ENCODE measurements at places on chromosomes 6 and 20.
A peak's percentile ranks its signal among the peaks of the same experiment; 100 is the strongest.

DNA sequence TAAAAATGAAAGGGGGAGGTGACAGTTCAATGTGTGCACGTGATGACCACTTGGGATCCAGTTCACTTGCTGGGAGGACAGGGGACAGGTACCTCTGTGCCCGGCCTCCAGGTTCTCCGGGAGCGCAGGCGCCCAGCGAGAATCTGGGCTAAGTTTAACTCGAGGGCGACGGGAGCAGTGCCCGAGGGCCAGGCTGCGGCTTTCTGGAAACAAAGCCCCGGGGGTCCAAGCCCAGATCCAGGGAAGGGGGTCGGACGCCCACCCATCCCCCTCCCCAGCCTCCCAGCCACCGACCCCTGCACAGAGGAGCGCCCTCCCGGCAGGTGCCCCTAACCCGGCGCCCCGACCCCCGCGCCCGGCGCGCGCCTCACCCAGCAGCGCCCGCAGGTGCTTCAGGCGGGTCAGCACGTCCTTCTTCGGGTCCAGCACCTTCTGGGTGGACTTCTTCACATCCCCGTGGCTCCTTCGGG is 405 bp downstream of the RALGAPA2 start:
- peak; percentile 47 for DNase-seq

DNA sequence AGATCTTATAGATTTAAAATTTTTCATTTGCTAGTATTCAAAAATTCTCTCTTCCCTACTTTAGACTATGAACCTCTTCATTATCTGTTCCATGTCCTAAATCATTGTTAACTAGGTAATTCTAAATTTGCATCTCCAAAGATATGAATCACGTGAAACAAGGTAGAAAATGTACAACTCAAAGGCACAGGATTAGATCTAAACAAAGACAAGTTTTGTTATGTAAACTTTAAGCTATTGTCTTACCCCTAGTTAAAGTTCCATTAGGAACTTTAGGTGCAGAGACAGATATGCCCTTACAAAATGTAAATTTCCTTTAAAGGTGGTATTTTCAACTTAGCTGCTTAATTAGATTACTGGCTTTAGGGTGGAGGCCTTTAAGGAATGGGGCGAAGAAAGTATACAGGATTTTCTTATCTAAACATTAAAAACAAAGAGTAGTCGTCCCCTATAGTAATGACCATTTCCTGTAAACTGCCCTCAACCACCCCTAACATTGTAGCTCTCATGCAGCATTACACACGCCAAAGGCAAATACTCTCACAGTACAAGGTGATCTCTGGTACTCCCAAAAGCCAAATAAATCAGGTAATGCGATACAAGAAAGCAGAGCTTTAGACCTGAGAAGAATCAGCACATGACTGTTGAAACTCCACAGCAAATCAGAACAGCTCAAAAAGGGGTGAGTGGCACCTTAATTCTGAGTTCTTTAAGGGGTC is 57.4 kb upstream of the MRAP2 start:
- no peak for DNase-seq

- no peak for DNase-seq
Observed at GRCh38 chr20:24949756-24950127, 673 bp downstream of the CST7 start.

GRCh38 chr6:101806241-101806640 is 412.7 kb downstream of the GRIK2 start:
- DNase-seq, result no peak

GRCh38 chr20:50279988-50280850 is 89.6 kb downstream of the CEBPB start:
- DNase-seq, result no peak

GRCh38 chr20:18166950-18167349 is 29.3 kb downstream of the KAT14 start:
- no peak for DNase-seq

DNA sequence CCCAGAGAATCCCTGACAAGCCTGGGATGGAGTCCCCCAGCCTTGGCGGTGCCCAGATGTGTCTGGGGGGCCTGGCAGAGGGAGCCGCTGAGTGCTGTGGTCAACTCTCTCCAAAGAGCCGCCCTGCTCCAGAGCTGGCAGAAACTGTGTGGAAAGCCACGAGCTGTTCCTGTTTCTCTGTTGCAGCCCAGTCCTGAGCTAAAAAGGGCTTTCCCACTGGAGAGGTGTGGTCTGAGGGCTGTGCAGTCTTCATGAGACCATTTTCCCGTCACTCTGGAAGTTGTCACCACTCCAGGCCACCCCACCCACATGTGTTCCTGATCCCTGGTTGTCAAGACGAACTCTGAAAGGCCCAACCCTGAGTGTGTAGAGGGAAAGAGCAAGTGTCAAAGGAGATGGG is 99.7 kb upstream of the KCNK16 start:
- no peak for DNase-seq

- no peak for DNase-seq
Observed at GRCh38 chr6:42805297-42805861, 23.5 kb downstream of the BICRAL start.

DNA sequence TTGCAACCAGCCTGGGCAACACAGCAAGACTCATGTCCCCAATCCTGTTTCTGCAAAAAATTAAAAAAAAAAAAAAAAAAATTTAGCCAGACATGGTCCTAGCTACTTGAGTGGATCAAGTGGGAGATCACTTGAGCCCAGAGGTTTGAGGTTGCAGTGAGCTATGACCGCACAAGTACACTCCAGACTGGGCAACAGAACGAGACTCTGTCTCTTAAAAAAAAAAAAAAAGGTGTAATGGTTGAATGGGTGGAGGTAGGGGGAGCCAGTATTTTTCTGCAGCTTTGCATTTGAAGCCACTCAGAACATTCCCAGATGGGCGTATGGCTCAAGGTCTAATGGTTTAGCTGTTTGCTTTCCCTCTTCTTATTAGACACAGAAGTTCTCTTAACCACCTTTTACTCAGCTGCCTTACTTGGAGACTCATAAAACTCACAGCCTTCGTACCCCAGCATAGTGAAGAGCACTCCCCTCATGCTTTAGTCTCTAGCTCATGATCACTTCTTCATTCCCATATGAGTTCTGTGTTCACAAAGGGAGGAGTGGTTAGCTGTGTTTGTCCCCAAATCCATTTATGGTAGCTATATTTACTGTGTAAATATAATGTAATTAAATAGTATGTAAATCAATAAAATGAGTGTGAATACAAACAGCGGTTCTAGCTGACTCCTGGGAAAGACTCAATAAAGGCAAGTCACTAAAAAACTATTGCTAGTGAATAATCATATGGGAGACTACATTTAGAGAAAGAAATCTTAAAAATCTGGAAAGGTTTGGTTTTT is 9.0 kb downstream of the FKBP1A start:
- DNase-seq, result peak; percentile 66

DNA sequence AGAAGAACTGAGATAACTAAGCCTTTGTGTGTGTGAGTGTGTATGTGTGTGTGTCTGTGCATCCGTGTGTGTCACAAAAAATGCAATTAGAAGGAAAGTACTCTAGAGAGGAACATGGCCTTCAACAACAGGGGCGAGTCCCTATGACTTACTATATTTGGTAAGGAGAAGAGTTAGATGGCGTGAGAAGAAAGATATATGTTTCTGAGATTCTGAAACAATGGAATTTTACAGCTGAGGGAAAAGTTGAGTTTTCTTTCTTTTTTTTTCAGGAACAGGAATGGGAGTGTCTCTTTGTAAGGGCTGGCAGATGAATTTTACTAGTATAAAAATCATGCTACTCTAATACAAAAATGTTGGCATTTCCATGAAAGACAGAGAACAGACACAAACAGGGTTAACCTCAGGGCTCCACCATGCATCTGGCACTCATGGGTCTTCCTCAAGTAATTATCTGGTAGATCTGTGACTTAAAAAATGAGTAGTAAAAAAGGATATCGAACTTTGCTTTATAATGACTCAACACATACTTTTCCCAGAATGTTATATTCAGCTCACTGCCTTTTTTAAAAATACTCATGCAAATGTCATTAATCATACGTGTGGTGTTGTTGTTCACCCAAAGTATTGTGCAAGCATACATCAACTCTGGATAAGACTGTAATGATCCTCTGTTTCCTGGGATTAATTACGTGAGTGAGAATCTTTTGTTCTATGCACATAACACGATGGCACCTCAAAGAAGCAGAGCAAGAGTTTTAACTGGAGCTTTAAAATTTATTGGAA is 12.8 kb upstream of the SASH1 start:
- no peak for DNase-seq

GRCh38 chr20:24877652-24878051 is 71.4 kb upstream of the CST7 start:
- no peak for DNase-seq

DNA sequence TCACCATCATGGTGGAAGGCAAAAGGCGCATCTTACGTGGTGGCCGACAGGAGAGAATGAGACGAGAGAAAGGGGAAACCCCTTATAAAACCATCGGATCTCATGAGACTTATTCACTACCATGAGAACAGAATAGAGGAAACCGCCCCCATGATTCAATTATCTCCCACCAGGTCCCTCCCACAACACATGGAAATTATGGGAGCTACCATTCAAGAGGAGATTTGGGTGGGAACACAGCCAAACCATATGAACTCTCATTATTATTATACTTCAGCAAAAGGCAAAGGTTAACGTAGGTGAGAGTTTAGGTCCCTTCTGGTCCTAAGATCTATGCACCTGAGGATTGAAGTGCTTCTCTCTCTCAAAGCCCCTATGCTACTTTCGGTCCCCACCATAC is 2.4 kb upstream of the PFDN4 start:
- no peak for DNase-seq

- DNase-seq, result no peak
Observed at GRCh38 chr6:27650620-27651370, 177.9 kb upstream of the ZNF184 start.

- DNase-seq, result no peak
Observed at GRCh38 chr6:99096170-99096569, 148.4 kb upstream of the FBXL4 start.

GRCh38 chr20:61370841-61371303 is 118.8 kb downstream of the CDH4 start:
- DNase-seq, result no peak

- peak; percentile 55 for DNase-seq
Observed at GRCh38 chr6:27867051-27867944, 44.9 kb downstream of the OR2B2 start.

Measured in NCI-H1092 (cell line).